H9 (cell line): ENCODE measurements at places on chromosomes 12 and 14.
A peak's percentile ranks its signal among the peaks of the same experiment; 100 is the strongest.

GRCh38 chr12:6652391-6652790, 5.2 kb upstream of the ACRBP start:
- no peaks in the 10 kb centered on the region for H3K27me3 ChIP-seq
- H3K27ac ChIP-seq, result no peak overlapping the region
- no peak overlapping the region; the same call in 2 of the 3 replicates for H3K4me3 ChIP-seq
- no peaks in the 10 kb centered on the region for H3K4me1 ChIP-seq
- peaks cover 61% of the 10 kb centered on the region for H3K36me3 ChIP-seq
- no peak for DNase-seq

DNA sequence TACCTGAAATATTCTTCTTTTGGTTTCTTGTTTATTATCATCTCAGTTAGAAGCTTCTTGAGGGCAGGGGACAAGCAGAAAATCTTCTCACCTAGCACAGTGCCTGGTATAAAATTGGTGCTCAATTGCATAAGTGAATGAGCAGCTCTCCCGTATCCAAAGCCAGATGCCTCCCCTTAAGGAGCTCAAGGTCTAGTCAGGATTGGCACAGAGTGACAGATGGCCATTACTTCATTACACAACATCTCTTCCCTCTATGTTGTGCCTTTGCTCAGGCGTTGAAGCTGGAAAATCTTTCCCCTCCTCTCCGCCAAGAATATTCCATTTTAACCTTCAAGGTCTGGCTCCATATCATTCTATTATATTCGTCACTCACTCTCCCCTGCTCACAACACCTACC, 3.6 kb downstream of the SLC4A8 start:
- H3K27ac ChIP-seq, result no peak overlapping the region
- DNase-seq, result no peak
- no peak overlapping the region for H3K4me3 ChIP-seq
- H3K36me3 ChIP-seq, result peaks cover 7% of the 10 kb centered on the region
- no peaks in the 10 kb centered on the region for H3K4me1 ChIP-seq

DNA sequence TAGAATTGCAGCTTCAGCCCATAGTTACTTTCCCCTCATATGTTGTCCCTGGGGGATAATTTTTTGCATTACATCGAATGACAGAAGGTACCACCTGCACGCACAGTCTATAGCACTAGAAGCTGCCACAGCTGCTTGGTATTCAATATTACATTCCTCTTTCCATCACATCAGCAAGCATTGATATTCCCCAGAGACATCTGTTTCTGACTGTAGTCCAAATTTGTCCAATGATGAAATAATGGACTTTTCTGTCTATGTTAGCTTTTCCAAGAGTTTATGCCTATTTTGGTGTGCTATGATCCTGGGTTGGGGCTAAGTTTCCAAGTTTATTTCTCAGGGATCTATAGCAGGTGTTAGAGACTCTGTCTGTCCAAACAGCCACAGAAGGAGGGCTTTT, 335.4 kb downstream of the LRIG3 start:
- H3K27me3 ChIP-seq, result no peaks in the 10 kb centered on the region
- H3K4me3 ChIP-seq, result no peak overlapping the region
- no peak overlapping the region for H3K27ac ChIP-seq
- DNase-seq, result no peak
- no peaks in the 10 kb centered on the region for H3K4me1 ChIP-seq
- no peaks in the 10 kb centered on the region for H3K36me3 ChIP-seq

DNA sequence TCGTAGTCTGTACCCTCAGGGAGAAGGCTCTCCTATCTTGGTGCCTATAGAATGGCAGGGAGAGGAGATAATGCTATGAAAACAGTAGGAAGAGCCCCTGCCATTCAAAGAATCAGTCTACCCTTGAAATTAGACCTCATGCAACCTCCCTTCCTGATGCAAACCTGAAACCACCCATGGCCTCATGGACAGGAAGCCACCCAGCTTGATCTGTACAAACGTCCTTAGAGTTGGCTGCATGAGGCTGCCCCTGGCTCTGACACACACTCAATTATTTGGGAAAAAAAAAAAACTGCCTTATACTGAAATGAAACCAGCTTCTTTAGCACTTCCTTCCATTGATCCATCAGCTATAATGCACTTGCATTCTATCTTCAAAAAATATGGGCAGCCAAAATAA, 116.6 kb upstream of the BCL2L14 start:
- no peak for DNase-seq
- no peaks in the 10 kb centered on the region for H3K36me3 ChIP-seq
- H3K27me3 ChIP-seq, result no peaks in the 10 kb centered on the region
- no peaks in the 10 kb centered on the region for H3K4me1 ChIP-seq

DNA sequence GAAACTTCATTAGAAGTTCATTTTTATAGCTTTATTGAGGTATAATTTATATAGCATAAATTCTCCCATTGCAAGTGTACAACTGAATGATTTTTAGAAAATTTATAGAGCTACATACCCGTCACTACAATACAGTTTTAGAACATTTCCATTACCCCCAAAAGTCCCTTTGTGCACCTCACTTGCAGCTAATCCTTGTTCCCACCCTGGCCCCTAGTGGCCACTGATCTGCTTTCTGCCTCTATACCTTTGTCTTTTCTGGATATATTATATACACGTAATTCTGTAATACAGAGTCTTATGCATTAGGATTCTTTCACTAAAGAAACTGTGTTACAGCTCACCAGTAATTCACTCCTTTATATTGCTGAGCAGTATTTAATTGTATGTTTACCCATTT, 145.1 kb upstream of the DIO2 start:
- DNase-seq, result no peak
- H3K36me3 ChIP-seq, result no peaks in the 10 kb centered on the region
- no peaks in the 10 kb centered on the region for H3K27me3 ChIP-seq
- H3K27ac ChIP-seq, result no peak overlapping the region
- H3K4me3 ChIP-seq, result no peak overlapping the region

GRCh38 chr12:119157528-119157927, 21.2 kb upstream of the HSPB8 start:
- H3K36me3 ChIP-seq, result peaks cover 7% of the 10 kb centered on the region; the same call in 2 of the 3 replicates
- no peak for DNase-seq
- no peaks in the 10 kb centered on the region for H3K27me3 ChIP-seq
- H3K4me3 ChIP-seq, result no peak overlapping the region
- no peak overlapping the region for H3K27ac ChIP-seq

- peaks cover 5% of the 10 kb centered on the region; the same call in 1 of the 2 replicates for H3K4me1 ChIP-seq
- no peak overlapping the region for H3K27ac ChIP-seq
- H3K36me3 ChIP-seq, result no peaks in the 10 kb centered on the region
- no peak for DNase-seq
- no peak overlapping the region for H3K4me3 ChIP-seq
Observed at GRCh38 chr14:61472801-61473376, 151.5 kb downstream of the PRKCH start.

DNA sequence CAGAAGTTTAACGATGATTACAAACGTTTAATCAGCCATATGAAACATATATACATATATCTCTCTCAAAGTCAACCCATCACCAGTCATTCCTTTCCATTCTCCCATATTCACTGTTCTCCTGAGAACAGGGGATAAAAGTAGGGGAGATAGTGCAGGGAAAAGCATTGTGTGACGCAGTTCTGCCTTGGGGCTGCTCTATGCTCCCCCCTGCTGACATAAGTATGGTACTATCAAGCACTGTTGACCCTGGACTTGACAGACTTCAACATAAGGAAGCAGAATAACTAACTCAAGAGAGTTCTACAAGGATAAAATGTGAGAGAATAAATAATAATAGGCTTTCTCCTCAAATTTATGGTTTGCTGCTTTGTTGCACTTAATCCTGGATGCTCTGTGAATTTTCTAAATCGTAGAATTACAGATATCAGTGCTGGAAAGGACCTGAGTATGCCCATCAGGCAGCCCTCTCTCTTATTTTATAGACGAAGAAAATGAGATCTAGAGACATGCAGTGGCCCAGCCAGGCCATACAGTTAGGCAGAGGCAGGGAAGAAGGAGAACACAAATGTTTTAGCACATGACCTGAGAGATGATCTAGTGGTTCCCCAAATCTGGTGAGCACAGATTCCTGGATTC, 87.2 kb downstream of the SCN8A start:
- DNase-seq, result peak; percentile 61
- no peaks in the 10 kb centered on the region for H3K36me3 ChIP-seq
- H3K4me1 ChIP-seq, result no peaks in the 10 kb centered on the region; the same call in 1 of the 2 replicates

DNA sequence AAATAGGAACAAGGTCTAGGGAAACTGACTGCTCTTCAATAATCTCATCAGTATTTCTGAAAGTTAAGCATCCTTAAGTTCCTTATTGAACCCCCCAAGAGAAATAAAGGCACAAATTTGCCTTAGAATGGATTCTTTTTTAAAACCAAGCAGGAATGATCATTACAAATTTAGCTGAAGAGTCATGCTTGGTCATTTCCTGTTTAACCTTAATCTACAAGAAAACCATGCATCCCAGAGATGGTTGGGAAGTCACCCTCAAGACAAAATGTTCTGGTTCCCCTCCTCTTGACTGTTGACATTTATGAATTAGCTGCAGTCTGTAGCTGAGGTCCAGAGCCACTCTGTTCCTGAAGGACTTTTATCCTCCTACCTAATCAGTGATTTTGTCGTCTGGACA, 291.8 kb upstream of the G2E3 start:
- no peak overlapping the region for H3K27ac ChIP-seq
- H3K4me3 ChIP-seq, result no peak overlapping the region
- no peaks in the 10 kb centered on the region; the same call in 1 of the 2 replicates for H3K4me1 ChIP-seq
- DNase-seq, result no peak

DNA sequence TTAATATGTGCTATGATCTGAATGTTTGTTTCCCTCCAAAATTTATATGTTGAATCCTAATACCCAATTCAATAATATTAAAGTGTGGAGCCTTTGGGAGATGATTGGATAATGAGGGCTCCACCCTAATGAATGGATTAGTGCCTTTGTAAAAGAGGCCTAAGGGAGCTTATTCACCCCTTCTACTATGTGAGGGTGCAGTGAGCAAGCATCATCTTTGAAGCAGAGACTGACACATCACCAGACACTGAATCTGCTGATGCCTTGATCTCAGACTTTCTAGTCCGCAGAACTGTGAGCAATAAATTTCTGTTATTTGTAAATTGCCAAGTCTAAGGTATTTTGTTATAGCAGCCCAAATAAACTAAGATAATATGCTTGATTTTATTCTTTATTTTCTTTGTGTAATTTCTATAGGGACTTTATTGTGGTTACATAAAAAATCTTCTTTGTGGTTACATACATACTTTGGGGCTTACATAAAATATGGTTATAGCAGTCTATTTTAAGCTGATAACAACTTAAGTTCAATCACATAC, 131.1 kb upstream of the SLC38A2 start:
- no peak for DNase-seq
- no peak overlapping the region for H3K27ac ChIP-seq
- no peaks in the 10 kb centered on the region for H3K4me1 ChIP-seq
- H3K4me3 ChIP-seq, result no peak overlapping the region
- H3K36me3 ChIP-seq, result peaks cover 29% of the 10 kb centered on the region

DNA sequence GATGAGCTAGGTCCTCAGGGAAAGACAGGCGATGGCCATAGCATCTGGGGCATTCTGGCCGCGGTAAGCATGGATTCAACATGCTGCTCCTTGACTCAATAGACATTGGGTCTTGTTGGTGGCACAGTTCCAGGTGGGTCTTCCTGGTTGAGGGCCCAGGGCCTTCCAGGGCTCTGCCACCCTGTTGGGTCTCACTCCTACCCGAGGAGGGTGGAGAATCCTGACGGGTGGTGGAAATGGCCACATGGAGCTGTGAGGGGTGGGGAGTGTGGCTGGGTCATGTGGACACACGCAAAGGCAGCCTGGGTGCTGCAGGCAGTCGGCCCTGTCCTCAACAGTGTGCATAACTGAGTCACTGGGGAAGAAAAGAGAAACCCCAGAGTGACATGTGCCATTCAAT, 148.1 kb downstream of the KIF26A start:
- H3K4me3 ChIP-seq, result no peak overlapping the region
- H3K27ac ChIP-seq, result no peak overlapping the region
- DNase-seq, result no peak
- H3K4me1 ChIP-seq, result peaks cover 10% of the 10 kb centered on the region; the same call in 1 of the 2 replicates
- no peaks in the 10 kb centered on the region; the same call in 2 of the 3 replicates for H3K36me3 ChIP-seq

- H3K4me3 ChIP-seq, result peak overlapping the region; percentile 91
- no peak overlapping the region for H3K27ac ChIP-seq
- peak; percentile 43 for DNase-seq
- H3K36me3 ChIP-seq, result no peaks in the 10 kb centered on the region
- peaks cover 14% of the 10 kb centered on the region for H3K4me1 ChIP-seq
Observed at GRCh38 chr14:72892103-72892878, 1.6 kb downstream of the DPF3 start.

- H3K27me3 ChIP-seq, result no peaks in the 10 kb centered on the region
- no peak overlapping the region for H3K27ac ChIP-seq
- no peak for DNase-seq
- H3K4me3 ChIP-seq, result peak overlapping the region; percentile 89
Observed at GRCh38 chr12:113184098-113184899, 979 bp downstream of the DDX54 start.

DNA sequence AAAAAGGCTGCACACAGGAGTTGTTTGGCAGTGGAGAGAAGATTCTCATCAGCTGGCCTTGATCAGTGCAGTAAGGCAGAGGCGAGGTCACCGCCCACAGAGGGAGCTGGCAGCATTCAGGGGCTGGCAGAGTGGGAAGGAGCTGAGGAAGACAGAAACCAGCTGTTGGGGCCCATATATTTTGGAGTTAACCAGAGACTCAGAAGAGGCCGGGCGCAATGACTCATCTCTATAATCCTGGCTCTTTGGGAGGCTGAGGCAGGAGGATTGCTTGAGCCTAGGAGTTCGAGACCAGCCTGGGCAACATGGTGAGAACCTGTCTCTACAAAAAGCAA, 17.7 kb downstream of the SMCO2 start:
- no peaks in the 10 kb centered on the region for H3K27me3 ChIP-seq
- H3K4me3 ChIP-seq, result no peak overlapping the region
- no peaks in the 10 kb centered on the region for H3K36me3 ChIP-seq

- no peaks in the 10 kb centered on the region for H3K4me1 ChIP-seq
- no peaks in the 10 kb centered on the region for H3K36me3 ChIP-seq
- H3K4me3 ChIP-seq, result no peak overlapping the region
- no peaks in the 10 kb centered on the region for H3K27me3 ChIP-seq
- no peak overlapping the region for H3K27ac ChIP-seq
Observed at GRCh38 chr12:44358636-44359035, 517.5 kb downstream of the NELL2 start.

- no peaks in the 10 kb centered on the region for H3K4me1 ChIP-seq
- H3K4me3 ChIP-seq, result no peak overlapping the region
- no peaks in the 10 kb centered on the region for H3K36me3 ChIP-seq
- H3K27me3 ChIP-seq, result no peaks in the 10 kb centered on the region
Observed at GRCh38 chr12:93065896-93066295, 136.8 kb upstream of the EEA1 start.

GRCh38 chr14:76697246-76697905, 63.9 kb upstream of the VASH1 start:
- no peak overlapping the region for H3K27ac ChIP-seq
- no peaks in the 10 kb centered on the region for H3K36me3 ChIP-seq
- H3K4me1 ChIP-seq, result no peaks in the 10 kb centered on the region
- H3K27me3 ChIP-seq, result no peaks in the 10 kb centered on the region

- H3K4me3 ChIP-seq, result peak overlapping the region; percentile 49
- no peaks in the 10 kb centered on the region; the same call in 2 of the 3 replicates for H3K36me3 ChIP-seq
- peaks cover 85% of the 10 kb centered on the region for H3K27me3 ChIP-seq
- no peaks in the 10 kb centered on the region; the same call in 1 of the 2 replicates for H3K4me1 ChIP-seq
Observed at GRCh38 chr12:48981757-48982157, 3.6 kb downstream of the WNT1 start.
